Stimulated activated CD4-positive, alpha-beta T cell treated with anti-CD3 and anti-CD28 coated beads, Interleukin-2, amount 100 ng/mL, for 24 hours (primary cell): ENCODE measurements at places on chromosomes 4 and X.

- no peak for DNase-seq
Measured at GRCh38 chr4:8544741-8545438, 35.3 kb upstream of the GPR78 start.

DNA sequence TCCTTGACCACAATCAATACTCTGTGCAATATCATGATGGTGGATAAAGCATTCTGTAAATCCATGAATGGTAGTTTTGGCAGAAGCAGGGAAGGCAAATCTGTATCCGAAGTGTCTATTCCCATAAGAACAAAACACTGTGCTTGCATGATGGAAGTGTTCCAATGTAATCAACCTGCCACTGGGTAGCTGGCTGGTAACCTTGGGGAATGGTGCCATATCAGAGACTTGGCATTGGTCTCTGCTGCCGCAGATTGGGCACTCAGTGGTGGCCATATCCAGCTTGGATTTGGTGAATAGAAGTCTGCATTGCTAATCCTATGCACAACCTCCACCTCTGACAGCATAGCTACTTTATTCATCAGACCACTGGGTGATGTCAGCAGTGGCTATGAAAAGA is 114.3 kb upstream of the EMCN start:
- DNase-seq: no peak

DNA sequence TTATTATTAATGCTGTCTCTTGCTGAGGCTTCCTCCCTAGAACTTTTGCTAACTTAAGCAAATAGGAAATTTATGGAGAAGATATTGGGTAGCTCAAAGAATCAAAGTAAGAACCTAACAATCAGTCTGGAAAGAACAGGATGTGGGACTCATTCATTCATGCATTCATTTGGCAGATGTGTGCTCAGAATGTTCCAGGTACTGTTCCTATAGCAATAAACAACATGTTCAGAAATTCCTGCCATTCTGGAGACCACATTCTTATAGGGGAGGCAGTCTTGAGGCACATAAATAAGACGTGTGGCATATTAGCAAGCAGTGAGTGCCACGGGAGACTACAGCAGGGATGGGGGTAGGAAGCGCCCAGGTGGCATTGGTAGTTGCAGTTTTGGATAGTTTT is 5.0 kb downstream of the GRK4 start:
- no peak for DNase-seq

DNA sequence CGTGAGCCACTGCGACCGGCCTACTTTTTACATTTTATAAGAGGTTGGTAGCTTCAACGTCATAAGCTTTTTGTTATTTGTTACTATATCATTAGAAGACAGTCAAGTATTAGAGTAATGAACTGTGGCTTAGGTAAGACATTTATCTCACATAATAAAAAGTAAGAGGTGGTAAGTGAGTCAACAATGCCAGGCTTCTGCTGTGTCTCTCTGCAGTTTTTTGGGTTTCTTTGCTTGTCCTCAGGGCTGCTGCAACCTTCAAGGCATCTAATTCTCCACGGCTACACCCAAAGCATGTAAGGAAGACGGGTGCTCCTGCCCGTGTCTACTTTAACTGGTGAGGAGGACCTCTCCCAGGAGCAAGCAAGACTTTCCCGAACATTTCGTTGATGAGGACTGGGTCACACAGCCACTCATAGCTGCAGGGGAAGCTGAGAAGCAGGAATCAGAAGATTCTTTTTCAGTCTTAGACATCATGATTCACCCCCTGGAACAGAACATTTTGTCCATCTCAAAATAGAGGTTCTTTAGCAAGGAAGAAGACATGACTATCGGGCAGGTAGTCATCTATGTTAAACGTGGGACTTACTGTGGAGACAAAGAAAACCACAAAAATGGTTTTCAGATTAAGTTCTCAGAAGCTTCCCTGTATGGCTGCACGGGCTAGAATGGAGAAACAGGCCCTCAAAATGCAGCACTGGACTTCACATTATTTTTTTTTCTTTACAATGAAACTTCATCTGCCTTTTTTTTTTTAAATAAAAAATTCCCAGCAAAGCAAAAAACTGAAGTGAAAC is 13.0 kb upstream of the RHOH start:
- DNase-seq: no peak

GRCh38 chr4:116688536-116688935 is 396.8 kb downstream of the TRAM1L1 start:
- no peak for DNase-seq

DNA sequence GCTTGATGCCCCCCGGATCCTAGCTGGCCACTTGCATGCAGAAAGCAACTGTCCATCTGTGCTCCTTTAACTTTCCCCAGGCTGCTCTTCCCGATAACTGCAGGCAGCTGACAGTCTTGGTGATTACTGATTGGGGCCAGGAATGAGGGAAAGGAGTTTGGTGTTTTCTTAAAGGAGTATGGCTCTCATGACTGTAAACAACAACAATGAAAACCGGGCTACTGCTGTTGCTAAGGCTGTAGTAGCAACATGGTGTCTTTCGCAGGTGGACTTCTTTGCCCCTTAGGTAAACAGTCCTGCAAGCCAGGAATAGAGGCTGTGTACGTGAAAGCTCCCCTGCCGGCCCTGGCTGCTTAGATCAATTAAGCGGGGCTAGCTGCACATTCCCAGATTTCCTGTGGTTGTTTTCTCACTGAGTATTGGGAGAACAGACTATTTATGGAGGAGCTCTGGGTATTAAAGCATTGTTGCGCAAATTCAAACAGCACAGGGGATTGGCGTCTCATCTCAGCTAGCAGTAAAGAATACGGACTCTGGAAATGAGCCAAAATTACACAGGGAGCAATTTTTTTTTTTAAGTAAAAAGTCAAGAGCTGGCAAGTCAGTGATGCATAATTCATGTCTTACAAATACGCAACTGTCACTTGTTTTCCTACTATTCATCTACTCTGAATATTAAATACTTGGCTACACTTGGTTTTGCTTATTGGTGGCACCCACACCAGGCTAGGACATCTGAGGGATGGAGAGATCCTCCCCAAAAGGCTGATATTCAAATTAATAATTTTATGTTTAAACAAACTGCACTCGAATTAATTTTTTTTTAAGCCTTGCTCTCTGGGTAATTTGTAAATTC is 61.6 kb upstream of the NAP1L5 start:
- DNase-seq: no peak

GRCh38 chr4:184664445-184665210 is 15.1 kb downstream of the PRIMPOL start:
- DNase-seq: no peak

DNA sequence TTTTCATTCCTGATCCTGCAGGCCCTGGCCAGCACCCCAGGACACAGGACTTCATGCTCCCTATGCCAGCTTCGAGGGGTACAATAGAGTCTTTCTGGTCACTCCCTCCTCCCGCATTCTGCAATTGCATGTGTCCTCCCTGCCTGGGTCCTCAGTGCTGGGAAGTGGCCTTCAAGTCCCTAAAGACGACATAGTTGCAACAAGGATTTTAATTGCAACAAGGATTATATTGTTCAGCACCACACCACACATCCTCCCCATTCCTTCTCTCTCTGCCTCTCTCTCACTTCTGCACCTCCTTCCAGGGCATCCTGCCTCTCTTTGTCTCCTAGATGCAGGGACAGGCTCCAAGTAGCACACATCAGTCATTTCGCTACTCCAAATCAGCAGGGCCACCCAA is 25.5 kb downstream of the SCD5 start:
- no peak for DNase-seq

- DNase-seq: no peak
Measured at GRCh38 chr4:7491915-7492314, 57.2 kb upstream of the PSAPL1 start.
